ENCODE measurements at places on chromosomes 13 and 19.

DNA sequence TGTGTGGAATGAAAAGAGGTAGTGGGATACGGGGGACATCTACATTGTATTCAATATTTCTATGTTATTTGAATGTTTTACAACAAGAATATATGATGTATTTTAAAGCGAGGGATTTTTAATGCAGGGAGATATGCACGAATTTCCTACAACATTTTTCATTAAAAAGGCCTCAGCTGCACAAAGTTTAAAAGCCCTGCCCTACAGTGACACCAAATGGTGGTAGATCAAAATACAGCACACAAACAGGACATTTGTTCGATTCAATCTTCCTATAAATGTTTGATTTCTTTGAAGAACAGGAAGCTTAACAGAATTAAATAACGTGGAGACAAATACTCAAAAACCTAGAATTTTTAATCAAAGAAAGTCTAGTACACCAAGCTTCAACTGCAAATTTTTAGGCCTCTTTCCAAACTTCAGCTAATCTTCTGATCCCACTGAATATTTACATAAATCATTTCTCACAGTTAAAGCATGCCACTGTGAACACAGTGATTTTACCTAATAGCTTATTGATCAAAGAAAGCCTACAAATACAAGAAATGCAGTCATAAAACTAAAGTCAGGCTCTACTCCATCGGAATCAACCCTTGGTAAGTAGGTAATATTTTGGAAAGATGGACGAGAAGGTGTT is 257.2 kb downstream of the DIAPH3 start:
- no peak for DNase-seq

DNA sequence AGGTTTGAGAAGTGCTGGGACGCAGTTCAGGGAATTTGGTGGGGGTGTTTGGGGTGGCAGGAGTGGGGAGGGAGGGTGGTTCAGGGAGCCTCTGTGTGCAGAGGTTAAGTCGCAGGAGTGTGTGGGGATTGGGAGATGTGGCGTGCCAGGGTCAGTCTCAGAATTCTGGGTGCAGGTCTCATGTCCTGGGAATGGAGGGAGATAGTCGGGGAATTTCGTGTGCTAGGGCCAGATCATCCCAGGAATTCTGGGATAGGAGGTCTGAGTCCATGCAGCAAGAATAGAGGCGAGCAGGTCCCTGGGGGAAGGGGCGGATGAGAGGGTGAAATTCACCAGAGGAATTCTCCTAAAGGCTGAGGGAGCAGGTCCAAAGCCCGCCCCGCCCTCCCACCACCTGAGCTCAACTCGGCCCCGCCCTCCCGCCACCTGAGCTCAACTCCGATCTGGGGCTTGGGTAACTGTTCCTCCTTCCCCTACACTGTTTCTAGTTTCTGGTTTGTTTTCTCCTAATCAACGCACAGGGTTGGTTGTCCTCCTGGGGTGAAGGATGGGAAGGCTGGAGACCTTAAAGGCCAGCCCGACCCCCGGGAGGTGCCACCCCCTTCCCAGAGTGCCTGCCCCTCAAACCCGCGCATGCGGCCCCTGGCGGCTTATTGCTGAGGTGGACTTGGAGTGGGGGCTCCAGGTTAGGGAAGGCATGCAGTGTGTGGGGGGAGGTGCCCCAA is 15.2 kb downstream of the KCNC3 start:
- no peak for DNase-seq

DNA sequence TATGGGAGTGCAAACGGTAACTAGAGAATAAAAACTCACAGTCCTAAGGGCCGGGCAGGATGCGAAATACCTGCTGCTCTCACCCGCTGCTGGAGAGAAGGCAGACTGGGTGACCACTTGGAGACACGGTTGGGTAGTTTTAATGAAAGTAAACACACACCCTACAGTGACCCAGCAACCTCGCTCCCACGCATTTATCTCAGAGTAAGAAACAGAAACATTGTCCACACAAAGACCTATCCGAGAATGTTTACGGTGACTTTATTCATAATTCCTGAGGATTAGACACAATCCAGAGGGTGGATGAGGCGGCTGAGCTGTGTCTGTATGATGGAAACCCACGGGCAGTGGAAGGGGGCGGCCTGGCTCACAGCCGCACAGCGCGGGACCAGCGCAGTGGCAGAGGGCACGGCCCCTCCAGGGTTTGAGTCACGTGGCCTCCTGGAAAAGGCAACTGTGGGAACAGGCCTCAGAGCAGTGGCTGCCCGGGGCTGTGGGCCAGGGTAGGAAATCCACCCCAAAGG is 73.5 kb upstream of the C13orf46 start:
- no peak for DNase-seq

- DNase-seq = no peak
Observed at GRCh38 chr13:110618780-110619179, 3.4 kb downstream of the NAXD start.

DNA sequence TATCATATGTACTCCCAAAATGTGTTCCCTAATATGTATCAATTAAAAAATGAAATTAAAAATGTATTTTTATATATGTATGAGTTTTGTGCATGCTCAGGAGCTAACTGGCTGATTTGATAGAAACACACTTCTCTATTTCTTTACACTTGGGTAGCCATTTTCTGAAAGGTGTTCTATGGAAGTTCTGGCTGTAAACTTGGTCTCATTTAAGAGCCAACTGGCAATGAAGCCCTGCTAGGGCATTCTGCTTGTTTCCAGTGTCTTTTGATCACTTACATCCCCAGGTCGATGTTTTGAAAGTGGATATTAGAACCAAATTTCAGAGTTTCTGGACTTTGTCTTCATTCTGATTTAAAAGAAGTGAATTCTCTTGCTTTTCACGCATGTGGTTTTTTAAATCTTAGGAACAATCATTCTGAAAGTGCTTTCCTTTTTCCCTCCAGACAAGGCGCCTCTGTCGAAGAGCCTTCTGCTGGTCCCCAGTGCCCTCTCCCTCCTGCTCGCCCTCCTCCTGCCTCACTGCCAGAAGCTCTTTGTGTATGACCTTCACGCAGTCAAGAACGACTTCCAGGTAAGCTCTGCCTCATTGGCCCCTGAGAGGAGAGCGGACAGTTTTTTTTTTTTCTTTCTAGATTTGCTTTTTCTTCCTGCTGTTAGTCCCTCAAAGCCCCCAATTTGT is 20.1 kb downstream of the GPR18 start:
- DNase-seq = no peak

- DNase-seq = no peak
Observed at GRCh38 chr19:49210108-49210900, 52.7 kb downstream of the TRPM4 start.
